GM12892 (cell line): ENCODE measurements at places on chromosomes 4 and X.

GRCh38 chr4:20248155-20248558, 3.5 kb upstream of the SLIT2 start:
- DNase-seq = no peak

GRCh38 chr4:180542445-180543100, 1700.6 kb upstream of the TENM3 start:
- no peak for DNase-seq

GRCh38 chr4:20444599-20445337, 193.1 kb downstream of the SLIT2 start:
- DNase-seq = no peak

DNA sequence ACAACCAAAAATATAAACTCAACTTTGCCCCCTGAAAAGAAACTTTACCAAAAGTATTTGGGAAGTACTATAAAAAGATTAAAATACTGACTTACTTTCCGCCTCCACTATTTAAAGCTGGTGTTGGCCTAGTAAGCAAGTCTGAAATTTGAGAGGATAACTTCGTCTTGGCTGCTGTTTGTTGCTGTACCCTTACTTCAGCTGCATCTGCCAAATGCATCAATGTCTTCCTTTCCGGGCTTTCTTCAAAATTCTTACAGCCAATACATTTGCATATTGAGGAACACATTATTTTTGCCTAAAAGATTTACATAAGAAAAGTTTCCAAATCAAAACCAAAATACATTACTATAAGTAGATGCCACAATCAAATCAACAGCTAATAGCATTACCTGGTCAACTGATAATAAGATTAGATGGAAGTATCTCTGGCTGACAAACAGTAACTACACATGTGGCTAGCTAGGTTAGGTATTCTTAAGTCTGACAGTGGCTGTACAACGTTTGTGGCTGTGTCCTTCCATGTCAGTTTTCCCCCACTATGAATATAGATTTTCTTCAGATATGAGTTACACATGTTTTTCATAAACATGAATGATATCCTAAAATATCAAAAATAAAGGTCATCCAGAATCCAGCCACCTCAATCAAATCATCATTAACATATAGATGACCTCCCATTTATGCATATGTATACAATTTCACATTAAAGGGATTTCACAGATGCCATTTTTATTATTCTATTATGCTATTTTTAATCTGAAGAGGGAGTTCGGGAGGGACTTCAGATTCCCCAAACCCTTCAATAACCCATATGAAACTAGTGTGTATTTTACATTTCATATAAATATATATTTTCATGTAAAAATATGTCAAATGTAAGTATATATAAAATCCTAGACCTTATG, 30.6 kb downstream of the THAP9 start:
- no peak for DNase-seq

DNA sequence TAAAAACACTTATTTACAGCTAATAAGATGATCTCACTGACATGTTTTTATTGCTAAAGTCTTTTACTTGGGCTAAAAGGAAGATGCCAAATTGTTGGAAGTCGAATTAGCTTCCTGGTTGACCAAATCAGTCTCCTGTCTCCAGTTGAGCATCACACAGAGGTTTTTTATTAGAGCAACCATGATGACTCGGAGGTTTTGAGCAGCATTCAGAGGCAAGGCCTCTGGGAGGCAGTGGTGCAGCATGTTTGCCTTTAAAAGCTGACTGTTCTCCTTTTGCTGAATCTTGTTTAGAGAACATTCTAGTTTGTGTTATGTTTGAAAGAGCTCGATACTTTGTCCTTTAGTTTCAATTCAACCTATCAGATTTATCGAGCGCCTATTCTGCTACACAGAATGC, 2.1 kb downstream of the UCHL1 start:
- DNase-seq = no peak
